CD8-positive, alpha-beta T cell (primary cell): ENCODE measurements at places on chromosomes 11 and 22.

- DNase-seq, result peak; percentile 84
These were observed 5.4 kb upstream of the TXN2 start for GRCh38 chr22:36486619-36487384.

GRCh38 chr11:102669664-102670063 is 35.9 kb downstream of the MMP27 start:
- no peak for DNase-seq

DNA sequence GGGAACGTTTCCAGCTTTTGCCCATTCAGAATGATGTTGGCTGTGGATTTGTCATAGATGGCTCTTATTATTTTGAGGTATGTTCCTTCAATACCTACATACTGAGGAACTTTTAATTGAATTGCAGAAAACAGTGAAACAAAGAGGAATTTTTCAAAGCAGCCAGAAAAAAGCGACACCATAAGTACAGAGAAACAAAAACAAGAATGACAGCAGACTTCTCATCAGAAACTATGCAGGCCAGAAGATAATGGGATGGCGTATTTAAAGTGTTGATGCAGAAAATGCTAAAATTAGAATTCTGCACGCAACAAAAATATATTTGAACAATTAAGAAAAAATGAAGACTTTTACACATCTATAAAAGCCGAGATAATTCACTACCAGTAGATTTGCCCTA is 95.4 kb upstream of the TIMP3 start:
- no peak for DNase-seq

DNA sequence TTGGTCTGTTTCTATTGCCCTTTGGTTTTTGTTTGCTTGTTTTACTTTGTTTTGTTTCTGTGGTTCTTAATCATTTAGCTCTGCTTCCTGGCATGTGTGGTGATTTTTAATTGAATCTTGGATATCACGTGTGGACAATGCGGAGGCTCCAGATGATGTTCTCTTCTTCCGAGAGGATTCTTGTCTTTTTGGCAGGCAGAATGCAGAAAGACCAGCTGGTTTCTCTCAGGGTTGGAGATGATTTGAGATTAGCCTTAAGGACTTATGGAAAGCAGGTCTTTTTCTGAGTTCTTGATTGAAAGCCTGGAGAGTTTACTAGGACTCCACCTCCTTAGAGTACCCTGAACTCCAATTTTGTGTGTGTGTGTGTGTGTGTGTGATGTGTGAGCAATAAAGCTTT is 21.0 kb upstream of the ANO1 start:
- no peak for DNase-seq
